Stimulated activated CD8-positive, alpha-beta memory T cell treated with anti-CD3 and anti-CD28 coated beads, Interleukin-7, amount 100 ng/mL, for 4 hours (primary cell): ENCODE measurements at places on chromosomes 12 and 14.

GRCh38 chr14:90880282-90880681, 64.1 kb upstream of the TTC7B start:
- no peak for DNase-seq

DNA sequence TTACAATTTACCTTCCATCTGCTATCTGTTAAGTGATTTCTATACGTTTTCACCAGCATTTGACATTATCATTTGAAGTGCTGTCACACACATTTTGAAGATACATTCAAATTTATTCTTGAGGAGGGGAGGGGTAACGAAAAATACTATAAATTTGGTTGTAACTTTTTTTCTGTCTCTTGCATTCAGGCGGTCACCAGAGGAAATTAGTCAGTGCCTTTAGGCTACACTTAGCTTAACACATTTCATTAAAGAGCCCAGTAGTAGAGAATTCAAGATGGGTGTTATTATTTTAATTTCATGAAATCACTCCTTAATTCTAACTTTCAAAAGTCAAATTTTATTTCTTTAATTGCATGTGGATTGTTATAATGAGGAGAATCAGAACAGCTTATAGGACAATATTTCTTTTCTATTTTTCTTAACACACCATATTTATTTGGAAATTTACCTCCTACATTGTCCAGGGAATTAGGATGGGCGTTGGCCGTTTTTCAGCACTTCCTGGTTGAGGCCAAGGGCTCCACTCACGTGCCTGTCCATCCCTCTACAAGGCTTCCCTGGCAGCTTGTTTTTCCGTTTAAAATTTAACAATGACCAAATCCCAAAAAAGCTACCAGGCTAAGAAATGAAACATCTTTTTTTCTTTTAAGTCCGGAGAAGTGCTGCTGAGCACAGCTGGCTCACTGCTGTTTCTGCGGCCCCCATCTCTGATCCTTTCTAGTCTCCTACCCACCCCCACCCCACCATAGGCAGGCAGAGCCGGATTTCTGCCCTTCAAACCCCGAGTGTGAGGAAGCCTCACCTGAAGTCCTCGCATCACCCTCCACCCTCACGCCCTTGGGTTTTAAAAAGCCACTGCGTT, 1.1 kb upstream of the FAR2 start:
- no peak for DNase-seq

DNA sequence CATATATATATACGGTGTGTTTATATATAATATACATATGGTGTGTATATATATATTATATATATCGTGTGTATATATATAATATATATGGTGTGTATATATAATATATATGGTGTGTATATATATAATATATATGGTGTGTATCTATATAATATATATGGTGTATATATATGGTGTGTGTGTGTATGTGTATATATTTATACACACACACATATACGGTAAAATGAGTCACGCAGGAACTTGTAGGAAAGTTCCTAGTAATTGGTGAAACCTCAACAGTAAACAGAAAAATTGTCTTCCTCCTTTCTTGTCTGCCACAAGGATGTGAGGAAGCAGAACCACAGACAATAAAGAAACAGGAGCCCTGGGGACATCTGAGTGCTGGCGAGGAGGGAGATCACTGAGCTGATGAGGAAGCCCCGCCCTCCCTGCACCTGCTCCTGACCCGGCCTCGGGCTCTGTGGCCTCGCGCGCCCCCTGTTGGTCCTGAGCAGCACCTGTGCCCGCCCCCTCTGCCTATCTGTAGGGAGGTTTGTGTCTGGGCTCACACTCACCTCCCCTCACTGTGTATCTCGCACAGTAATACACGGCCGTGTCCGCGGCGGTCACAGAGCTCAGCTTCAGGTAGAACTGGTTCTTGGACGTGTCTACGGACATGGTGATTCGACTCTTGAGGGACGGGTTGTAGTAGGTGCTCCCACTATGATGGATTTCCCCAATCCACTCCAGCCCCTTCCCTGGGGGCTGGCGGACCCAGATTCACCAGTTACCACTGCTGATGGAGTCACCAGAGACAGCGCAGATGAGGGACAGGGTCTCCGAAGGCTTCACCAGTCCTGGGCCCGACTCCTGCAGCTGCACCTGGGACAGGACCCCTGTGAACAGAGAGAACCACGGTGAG, 1079.4 kb downstream of the TMEM121 start:
- peak; percentile 58 for DNase-seq

DNA sequence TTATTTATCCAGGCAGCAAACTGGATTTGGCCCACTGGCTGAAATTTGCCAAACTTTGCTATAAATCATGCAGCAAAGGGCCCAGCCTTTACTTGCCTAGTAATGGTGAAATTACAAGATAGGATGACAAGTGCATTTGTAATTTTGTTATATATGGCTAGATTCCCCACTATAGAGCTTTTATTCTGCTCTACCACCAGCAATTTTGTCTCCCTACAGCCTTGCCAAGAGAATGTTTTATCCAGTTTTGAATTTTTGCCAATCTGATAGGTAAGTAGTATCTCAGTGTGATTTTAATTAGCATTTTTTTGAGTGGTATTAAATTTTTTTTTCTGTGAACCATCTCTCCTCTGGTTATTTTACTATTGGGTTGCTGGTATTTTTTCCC, 161.6 kb downstream of the SLC41A2 start:
- no peak for DNase-seq

- DNase-seq, result no peak
Observed at GRCh38 chr12:6635856-6636531, at the start of gene LPAR5. Gene LPAR5, minus strand, starts transcription at chr12:6635959. Its CDS starts 14,711 bp downstream, at chr12:6621248.

GRCh38 chr12:2553388-2554126, 241.2 kb upstream of the FKBP4 start:
- no peak for DNase-seq

GRCh38 chr14:82755923-82756322, 1222.3 kb upstream of the SEL1L start:
- DNase-seq, result no peak

- no peak for DNase-seq
Observed at GRCh38 chr14:99242816-99243721, 28.9 kb downstream of the BCL11B start.

GRCh38 chr12:6635375-6635855, 344 bp downstream of the LPAR5 start:
- peak; percentile 70 for DNase-seq

GRCh38 chr14:97806891-97807290, 1009.7 kb downstream of the VRK1 start:
- DNase-seq, result no peak

DNA sequence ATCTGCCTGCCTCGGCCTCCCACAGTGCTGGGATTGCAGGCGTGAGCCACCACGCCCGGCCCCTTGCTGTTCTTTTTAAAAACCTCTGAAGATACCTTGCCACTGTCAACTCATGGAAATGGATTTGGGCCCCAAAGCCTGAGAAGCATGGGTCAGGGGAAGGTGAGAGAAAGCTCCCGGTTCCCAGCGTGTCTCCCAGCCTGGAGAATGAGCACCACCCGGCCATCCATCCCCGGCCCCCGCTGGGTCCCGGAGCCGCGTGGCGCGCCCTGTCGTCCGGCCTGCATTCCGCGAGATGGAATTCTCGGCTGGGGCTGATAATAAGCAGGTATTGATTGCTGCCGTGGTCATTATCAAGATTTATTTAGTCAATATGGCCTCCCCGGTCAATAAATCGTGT, 126.5 kb upstream of the MYL2 start:
- no peak for DNase-seq

DNA sequence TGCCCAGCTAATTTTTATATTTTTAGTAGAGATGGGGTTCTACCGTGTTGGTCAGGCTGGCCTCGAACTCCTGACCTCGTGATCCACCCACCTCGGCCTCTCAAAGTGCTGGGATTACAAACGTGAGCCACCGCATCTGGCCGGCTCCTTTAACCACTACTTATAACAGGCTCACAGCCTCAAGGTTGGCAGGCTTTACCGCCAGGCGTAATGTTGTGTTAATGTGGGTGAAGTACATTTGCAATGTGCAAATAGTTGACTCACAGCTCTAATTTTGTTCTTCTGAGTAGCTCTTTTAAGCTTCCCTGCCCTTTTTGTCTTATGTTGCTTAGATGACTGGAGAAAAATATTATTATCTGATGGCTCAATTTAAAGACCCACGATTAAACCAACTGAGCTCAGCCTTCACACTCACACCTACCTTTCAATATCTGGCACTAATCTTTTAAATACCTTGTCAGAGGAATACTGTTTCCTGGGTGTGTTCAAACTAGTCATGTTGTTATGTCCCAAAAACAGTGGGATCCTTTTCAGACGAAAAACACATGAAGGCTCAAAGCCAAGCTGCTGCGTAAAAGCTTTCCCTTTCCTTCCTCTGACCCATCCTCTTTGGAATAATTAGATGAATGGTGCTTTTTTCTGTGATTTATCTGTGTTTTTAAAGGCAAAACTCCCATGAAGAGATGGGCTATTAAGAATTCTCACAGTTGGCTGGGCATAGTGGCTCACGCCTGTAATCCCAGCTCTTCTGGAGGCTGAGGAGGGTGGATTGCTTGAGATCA, 57.2 kb upstream of the USP44 start:
- no peak for DNase-seq

DNA sequence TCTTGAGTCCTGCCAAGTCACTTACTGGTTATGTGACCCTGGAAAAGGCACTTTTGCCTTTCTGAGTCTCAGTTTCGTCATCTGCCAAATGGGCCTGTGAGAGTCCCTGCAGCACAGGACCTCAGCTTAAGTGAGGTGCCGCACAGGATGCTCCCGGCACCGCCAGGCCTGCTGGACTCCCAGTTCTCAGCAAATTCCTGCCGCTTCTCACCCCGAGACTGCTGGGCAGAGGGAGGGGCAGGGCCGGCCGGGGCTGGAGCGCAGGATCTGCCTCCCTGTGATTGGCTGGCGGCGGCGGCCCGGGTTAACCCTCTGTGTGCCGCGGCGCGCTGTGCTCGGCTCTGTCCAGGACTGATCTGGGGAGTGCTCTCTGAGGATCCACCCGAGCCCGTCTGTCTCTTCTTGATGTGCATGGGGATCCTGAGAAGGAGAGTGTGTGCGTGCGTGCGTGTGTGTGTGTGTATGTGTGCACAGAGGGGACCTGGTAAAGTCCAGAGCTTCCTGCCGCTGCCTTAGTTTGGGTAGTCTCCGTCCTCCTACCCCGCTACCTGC, 8.6 kb downstream of the SETD1B start:
- DNase-seq, result no peak

- no peak for DNase-seq
Observed at GRCh38 chr14:36173161-36173560, 3.4 kb downstream of the PTCSC3 start.

DNA sequence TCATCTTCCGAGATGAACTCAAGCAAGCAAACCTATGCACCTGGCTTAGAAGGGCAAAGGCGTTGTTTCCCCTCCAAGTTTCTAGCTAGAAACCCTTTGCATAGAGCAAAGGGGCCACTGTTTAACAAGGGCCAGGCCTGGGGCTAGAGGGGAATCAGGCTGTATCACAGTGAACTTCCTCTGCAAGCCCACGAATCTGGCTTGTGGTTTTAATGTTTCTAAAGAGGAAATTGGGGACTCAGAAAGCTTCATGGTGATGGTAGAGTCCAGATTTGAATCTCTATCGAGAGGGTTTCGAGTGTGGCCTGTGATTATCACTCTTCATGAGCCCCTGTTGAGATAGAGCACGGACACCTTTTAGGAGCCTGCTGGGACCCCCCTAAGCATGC, 189.9 kb downstream of the VRK1 start:
- DNase-seq, result no peak

GRCh38 chr12:82593901-82594396, 92.8 kb upstream of the TMTC2 start:
- no peak for DNase-seq

GRCh38 chr14:66135831-66136230, 350.3 kb upstream of the CCDC196 start:
- no peak for DNase-seq

GRCh38 chr12:10341892-10342509, 34.3 kb downstream of the KLRD1 start:
- no peak for DNase-seq

DNA sequence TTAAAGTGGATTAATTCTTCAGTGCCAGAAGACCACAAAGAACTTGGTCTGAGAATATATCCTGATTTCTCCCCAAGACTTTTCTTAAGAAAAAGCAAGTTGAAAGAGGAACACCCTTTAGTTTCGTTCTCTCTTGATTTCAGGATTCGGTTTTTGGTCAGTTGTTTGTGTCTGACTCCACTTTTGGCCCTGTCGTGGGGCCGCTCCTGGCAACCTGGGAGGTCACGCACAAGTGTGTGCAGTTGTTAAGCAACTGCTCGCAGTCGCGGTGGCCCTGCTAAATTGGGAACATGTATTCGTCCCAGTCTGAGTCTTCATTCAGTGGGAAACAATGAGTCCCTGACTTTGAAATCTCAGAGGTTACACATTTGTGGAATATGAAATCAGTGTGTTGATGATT, 68.7 kb downstream of the RGS6 start:
- DNase-seq, result no peak

GRCh38 chr12:26250801-26251200, 55.4 kb downstream of the SSPN start:
- no peak for DNase-seq

GRCh38 chr12:60333461-60333860, 737.6 kb downstream of the SLC16A7 start:
- no peak for DNase-seq

- no peak for DNase-seq
Observed at GRCh38 chr12:124837958-124838803, 25.5 kb downstream of the SCARB1 start.

DNA sequence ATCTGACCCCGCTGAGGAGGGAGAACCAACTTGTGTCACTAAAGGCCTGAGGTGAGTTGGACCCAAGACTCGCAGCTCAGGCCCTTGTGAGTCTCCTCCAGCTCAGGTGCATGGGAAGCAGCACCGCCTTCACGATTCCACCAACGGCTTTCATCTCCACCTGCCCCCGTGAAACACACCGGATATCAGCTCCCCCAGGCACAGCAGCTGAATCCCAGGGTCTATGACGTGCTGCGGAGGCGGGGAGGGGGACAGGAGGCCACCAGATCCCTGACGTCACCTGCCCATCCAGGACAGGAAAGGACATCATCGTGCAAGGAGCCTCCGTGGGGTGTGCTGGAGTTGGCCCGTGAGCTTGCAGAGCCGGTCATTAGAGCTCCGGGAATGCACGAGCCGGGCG, 18.5 kb upstream of the SFSWAP start:
- DNase-seq, result no peak

GRCh38 chr14:92362781-92363235, 39.8 kb downstream of the SLC24A4 start:
- no peak for DNase-seq

GRCh38 chr14:100539003-100539660, 48.1 kb downstream of the BEGAIN start:
- DNase-seq, result no peak

DNA sequence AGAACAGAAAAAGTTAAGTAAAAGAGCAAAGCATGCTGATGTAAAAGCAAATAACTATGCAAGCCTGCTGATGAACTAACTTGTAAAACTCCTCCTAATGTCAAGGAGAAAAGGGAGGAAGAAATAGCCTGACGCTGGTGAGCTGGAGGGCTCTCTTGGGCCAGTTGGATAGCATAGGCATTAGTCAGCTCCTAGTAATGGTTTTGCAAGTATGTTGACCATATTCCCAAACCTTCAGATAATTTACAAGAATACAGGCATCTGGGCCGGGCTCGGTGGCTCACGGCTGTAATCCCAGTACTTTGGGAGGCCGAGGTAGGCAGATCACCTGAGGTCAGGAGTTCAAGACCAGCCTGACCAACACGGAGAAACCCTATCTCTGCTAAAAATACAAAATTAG, 871.4 kb downstream of the C12orf50 start:
- no peak for DNase-seq

GRCh38 chr12:129550353-129550752, 353.5 kb downstream of the TMEM132D start:
- DNase-seq, result no peak
